ENCODE measurements at places on chromosomes 1 and 21.

DNA sequence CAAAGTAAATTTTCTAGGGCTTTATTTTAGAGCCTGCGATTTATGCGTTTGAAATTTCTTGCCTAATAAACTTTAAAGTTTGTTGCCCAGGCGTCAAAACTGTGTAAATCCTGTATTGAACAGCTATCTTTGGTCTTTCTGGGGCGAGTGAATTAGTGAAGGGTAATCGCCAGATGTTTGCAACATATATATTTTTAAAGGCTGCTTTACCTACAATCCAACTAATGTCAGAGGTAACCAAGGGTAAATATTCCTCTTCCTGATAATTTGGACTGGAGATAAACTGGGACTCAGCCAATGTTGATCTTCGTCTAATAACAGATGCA lies 885 bp upstream of the PROX1 start:
- no peak for DNase-seq

DNA sequence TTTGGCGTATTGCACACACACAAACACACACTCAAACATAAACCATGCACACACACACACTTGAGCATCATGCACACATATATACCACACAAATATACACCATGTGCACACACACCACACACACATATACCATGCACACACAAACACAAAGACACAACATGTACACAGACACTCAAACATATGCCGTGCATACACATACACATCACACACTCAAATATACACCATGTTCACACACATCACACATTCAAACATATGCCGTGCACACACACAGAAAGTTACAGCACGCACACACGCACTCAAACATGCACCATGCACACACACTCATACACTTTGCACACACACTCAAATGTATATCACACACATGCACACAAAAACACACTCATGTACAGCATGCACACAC lies 361.5 kb downstream of the CAMTA1 start:
- DNase-seq = no peak

GRCh38 chr1:18062185-18062584 lies 45.4 kb upstream of the IGSF21 start:
- no peak for DNase-seq

- no peak for DNase-seq
These were observed 22.5 kb downstream of the CHD5 start for GRCh38 chr1:6157528-6158174.

DNA sequence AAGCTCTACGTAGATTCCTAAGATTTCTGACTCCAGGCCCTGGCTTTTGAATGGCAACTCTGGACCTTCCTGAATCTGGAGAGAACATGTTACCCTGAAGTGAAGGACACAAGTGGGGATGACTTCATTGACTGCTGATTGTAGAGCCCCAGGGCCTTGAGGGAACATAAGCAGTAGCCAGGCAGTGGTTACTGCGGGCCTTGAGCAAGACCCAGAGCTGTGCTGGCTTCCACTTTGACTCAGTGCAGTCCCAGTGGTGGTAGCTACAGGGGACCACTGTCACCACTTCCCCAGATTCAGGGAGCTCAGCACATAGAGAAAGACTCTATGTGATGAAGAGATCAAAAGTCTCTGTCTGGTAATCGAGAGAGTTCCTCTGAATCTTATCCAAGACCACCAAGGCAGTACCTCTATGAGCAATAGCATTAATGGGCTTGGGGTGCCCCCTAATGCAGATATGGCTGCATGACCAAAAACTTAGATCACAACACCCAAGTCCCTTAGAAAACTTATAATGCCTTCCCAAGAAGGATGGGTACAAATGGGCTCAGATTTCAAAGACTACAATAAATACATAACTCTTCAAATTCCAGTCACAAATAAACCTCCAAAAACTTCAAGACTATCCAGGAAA lies 1278.3 kb downstream of the AMY1C start:
- no peak for DNase-seq

DNA sequence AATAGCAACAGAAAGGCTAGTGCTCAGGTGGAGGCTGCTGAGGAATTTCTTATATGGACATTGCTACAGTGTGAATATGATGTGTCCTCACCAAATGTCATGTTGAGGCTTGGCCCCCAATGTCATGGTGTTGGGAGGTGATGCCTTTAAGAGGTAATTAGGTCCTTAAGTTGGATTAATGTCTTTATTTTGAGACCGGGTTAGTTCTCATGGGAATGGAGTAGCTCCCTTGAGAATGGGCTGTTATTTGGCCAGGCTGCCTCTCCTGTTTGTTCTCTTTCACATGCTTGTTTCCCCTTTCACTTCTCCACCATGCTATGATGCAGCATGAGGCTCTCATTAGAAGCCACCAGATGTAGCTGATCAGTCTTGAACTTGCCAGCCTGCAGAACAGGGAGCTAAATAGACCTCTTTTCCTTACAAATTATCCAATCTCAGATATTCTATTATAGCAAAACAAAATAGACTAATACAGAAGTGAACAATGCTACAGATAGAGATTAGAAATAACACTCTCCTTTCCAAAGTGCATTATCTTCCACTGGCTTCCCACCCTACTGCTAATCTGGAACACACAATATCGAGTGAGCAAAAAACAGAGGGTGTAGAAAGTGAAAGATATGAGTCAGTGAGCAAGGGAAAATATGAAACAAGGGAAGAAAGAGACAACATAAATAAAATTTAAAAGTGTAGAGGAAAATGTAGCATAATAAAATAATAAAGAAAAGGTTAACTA lies 160.2 kb downstream of the NTMT2 start:
- DNase-seq = no peak
